ENCODE measurements at places on chromosomes 7 and 10. TPM values are rescaled to one million over a fixed set of nuclear protein-coding genes. Genes with fewer than 3 reads are reported as not detected.

The CTTNBP2 gene
- total RNA-seq, result 21.2 TPM

The GIMAP2 gene
- 0.72 TPM for total RNA-seq

- no peak for DNase-seq
- no peak overlapping the region for H3K4me3 ChIP-seq
- no peaks in the 10 kb centered on the region for H3K4me1 ChIP-seq
- no peak overlapping the region for H3K27ac ChIP-seq
Measured at GRCh38 chr7:120743128-120743527, 114.8 kb downstream of the TSPAN12 start.

DNA sequence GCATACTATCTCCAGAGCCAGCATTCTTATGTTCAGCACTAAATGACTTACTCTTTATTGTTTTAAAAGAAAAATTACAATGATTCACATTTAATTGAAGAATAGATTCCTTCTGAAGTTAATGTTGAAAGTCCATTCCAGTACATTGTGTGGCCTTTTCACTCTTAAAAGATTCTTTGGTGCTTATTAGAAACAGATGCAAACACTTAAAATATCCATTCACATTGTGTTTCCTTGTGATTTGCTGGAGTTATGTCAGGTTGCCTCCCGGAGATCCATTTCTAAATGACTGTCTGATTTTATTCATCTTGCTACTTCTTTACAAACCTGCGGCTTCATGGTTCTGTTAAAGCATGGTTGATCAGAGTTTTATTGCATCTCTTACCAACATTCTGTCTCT, 152.8 kb downstream of the FOXP2 start:
- no peaks in the 10 kb centered on the region for H3K36me3 ChIP-seq
- DNase-seq, result no peak
- no peaks in the 10 kb centered on the region for H3K27me3 ChIP-seq
- H3K4me3 ChIP-seq, result no peak overlapping the region

GRCh38 chr10:101562231-101562630, 25.8 kb downstream of the POLL start:
- H3K27ac ChIP-seq, result no peak overlapping the region
- H3K27me3 ChIP-seq, result peaks cover 4% of the 10 kb centered on the region
- H3K4me1 ChIP-seq, result peaks cover 23% of the 10 kb centered on the region
- H3K36me3 ChIP-seq, result no peaks in the 10 kb centered on the region
- H3K4me3 ChIP-seq, result no peak overlapping the region

DNA sequence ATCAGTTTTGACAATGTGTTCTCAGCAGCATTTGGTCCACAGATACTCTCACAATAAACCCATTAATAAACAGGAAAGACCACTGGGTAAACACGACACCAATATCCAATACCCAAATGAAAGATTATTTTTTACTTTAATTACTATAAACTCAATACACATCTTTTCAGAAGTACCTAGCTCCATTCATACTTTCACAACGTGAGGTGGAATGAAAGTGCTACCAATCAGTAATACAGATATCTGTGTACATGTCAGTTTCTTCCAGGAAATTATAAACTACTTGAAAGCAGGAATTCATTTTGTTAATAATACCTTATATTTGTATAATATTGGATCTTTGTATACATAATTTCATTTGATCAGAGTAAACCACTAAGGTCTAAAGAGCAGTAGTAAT, 11.9 kb downstream of the CDK6 start:
- H3K27ac ChIP-seq, result no peak overlapping the region
- DNase-seq, result no peak

- no peak for DNase-seq
- H3K27me3 ChIP-seq, result no peaks in the 10 kb centered on the region
- no peaks in the 10 kb centered on the region for H3K4me1 ChIP-seq
- H3K4me3 ChIP-seq, result no peak overlapping the region
- no peak overlapping the region for H3K27ac ChIP-seq
Measured at GRCh38 chr7:33757563-33758165, 147.7 kb upstream of the BMPER start.

- H3K27ac ChIP-seq, result no peak overlapping the region
- DNase-seq, result no peak
- H3K36me3 ChIP-seq, result no peaks in the 10 kb centered on the region
Measured at GRCh38 chr10:43307306-43307705, 40.4 kb upstream of the RASGEF1A start.
